ENCODE measurements at places on chromosomes 5 and 9. TPM values are rescaled to one million over a fixed set of nuclear protein-coding genes. Genes with fewer than 3 reads are reported as not detected.

Gene TNFAIP8
- total RNA-seq, result 18.0 TPM

Gene PDCD1LG2
- 8.2 TPM for total RNA-seq

Gene SPINK4
- not detected for total RNA-seq

Gene ISCA1
- total RNA-seq, result 22.8 TPM

Gene PRRX2
- total RNA-seq, result 21.3 TPM

Gene FOXI1
- total RNA-seq, result not detected

Gene RUSC2
- 17.3 TPM for total RNA-seq

Gene WDR70
- 31.2 TPM for total RNA-seq

Gene HTR1A
- total RNA-seq, result not detected

Gene IL3
- not detected for total RNA-seq

Gene SOX30
- not detected for total RNA-seq

Gene PCDHA9
- under 0.01 TPM for total RNA-seq

Gene TIMD4
- not detected for total RNA-seq

Gene SLC45A2
- 0.20 TPM for total RNA-seq

Gene ZFP2
- 0.20 TPM for total RNA-seq

Gene CCDC180
- 1.8 TPM for total RNA-seq

Gene ZNF346
- total RNA-seq, result 13.1 TPM

Gene BTNL3
- not detected for total RNA-seq

Gene CCDC112
- 7.3 TPM for total RNA-seq

Gene CDKN2A
- total RNA-seq, result 24.0 TPM

Gene AGXT2
- total RNA-seq, result not detected

Gene NFIB
- total RNA-seq, result 57.3 TPM

Gene ANXA2R
- 2.7 TPM for total RNA-seq

Gene IL33
- 11.0 TPM for total RNA-seq

Gene SPATA31C1
- total RNA-seq, result not detected

Gene GFRA3
- total RNA-seq, result not detected

Gene ARID3C
- total RNA-seq, result under 0.01 TPM

Gene F2RL2
- 0.78 TPM for total RNA-seq

Gene NTNG2
- total RNA-seq, result 0.37 TPM

Gene FAM221B
- total RNA-seq, result not detected

Gene PRRC1
- total RNA-seq, result 72.7 TPM

Gene SNCB
- not detected for total RNA-seq

Gene ADCY2
- total RNA-seq, result not detected

Gene NLN
- 34.9 TPM for total RNA-seq

Gene RIC1
- 27.6 TPM for total RNA-seq

Gene ENTPD2
- not detected for total RNA-seq

Gene GPX8
- total RNA-seq, result 85.6 TPM

Gene KIF20A
- total RNA-seq, result 63.9 TPM

Gene MARVELD2
- total RNA-seq, result 2.0 TPM

Gene UBQLN1
- 113 TPM for total RNA-seq

Gene GAS1
- 9.4 TPM for total RNA-seq
